ENCODE measurements at places on chromosomes 5 and 9. TPM values are rescaled to one million over a fixed set of nuclear protein-coding genes. Genes with fewer than 3 reads are reported as not detected.

DNA sequence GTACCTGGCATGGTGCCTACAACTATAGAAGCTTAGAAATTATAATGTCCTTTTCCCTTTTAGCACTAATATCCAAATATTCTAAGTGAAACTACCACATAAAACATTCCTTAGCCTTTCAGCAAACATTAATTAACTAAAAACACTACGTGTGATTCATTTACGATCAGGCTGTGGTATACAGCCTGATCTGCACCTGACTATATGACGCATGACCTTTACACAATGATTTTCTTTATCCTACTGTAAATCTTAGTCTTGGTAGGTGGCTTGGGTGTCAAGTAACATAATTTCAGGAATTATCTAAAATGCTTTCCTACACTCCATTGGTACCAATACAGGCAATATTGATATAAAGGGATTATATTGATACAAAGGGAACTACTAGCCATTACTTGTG is 686.7 kb downstream of the DTWD2 start:
- no peaks in the 10 kb centered on the region for H3K27me3 ChIP-seq
- H3K4me3 ChIP-seq, result no peak overlapping the region
- no peaks in the 10 kb centered on the region for H3K36me3 ChIP-seq
- H3K4me1 ChIP-seq, result no peaks in the 10 kb centered on the region

The ANKRD34B gene
- total RNA-seq, result not detected

DNA sequence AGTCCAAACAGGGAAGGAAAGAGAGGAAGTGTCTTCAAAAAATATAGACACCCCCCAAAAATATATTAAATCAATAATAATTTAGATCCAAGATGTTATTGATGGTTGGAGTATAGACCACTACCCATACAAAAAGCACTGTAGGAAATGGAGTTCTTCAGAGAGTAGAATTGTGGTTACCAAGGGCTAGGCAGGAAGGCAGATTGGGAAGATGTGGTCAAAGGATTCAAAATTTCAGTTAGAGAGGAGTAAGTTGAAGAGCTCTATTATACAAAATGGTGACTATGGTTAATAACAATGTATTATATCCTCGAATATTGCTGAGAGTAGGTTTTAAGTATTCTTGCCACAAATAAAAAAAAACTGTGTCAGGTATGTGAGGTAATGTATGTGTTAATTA is 149.4 kb downstream of the CWC27 start:
- no peaks in the 10 kb centered on the region for H3K4me1 ChIP-seq
- H3K4me3 ChIP-seq, result no peak overlapping the region
- H3K27ac ChIP-seq, result no peak overlapping the region
- DNase-seq, result no peak

DNA sequence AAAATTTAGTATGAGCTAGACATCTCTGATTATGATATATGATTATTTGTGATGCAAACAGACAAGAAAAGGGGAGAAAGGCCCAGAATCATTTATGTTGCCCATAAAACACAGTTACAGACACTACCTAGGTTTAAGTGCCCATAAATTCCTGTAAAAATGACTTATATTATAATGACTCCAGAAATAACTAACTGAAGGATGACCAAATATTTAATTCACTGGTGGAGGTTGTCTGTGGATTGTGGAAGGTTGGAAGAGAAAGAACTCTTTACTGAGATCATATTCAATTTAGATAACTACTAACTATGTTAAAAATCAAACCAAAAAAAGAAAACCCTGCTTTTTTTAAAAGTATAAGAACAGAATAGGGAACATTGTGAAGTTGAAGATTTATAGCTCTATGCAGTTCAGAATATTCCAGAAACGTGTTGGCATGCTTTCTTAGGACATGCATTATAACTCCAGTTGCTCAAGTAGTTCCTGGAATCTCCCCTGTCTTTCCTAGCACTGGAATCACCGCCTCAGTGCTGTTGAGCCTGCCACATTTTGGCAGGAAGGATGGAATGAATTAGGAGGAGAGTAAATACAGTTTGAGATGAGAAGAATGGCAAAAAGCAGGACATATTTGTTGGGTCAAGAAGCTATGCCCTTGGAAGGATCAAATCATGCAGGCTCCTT is 72.0 kb upstream of the PAPPA start:
- H3K4me3 ChIP-seq, result no peak overlapping the region
- DNase-seq, result no peak
- no peaks in the 10 kb centered on the region for H3K4me1 ChIP-seq
- H3K36me3 ChIP-seq, result no peaks in the 10 kb centered on the region
- no peaks in the 10 kb centered on the region for H3K27me3 ChIP-seq
- H3K27ac ChIP-seq, result no peak overlapping the region

The SH2D3C gene
- total RNA-seq, result not detected

The KIF4B gene
- not detected for total RNA-seq

The FREM1 gene
- 0.11 TPM for total RNA-seq

- DNase-seq, result no peak
- no peak overlapping the region for H3K4me3 ChIP-seq
- H3K36me3 ChIP-seq, result no peaks in the 10 kb centered on the region
- no peaks in the 10 kb centered on the region for H3K27me3 ChIP-seq
Measured at GRCh38 chr5:10584714-10585517, 21.0 kb downstream of the ANKRD33B start.

GRCh38 chr5:71743155-71743554 is 24.1 kb downstream of the CARTPT start:
- no peaks in the 10 kb centered on the region for H3K36me3 ChIP-seq
- H3K4me3 ChIP-seq, result no peak overlapping the region
- H3K4me1 ChIP-seq, result no peaks in the 10 kb centered on the region
- no peak overlapping the region for H3K27ac ChIP-seq

Data from GM23248 (cell line).